ENCODE measurements at places on chromosomes 5 and 9. TPM values are rescaled to one million over a fixed set of nuclear protein-coding genes. Genes with fewer than 3 reads are reported as not detected.

- no peak for DNase-seq
Observed at GRCh38 chr9:686321-686813, 155.1 kb upstream of the DMRT1 start.

DNA sequence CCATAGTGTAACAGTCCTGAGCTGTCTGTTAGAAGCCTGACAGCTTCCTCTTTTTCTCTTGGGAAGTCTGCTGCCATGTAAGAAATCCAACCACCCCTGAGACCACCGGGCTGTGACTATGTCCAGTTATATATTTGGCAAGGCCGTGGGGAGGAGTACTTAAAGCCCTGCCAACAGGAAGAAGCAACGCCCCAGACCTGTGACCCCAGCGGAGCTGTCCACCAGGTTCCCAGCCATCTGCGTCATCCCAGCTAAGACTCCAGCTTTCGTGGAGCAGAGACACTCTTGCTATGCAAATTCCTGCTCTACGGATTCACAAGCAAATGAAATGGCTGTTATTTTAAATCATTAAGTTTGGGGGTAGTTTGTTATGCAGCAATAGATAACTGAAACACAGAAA lies 417.3 kb downstream of the TLE4 start:
- DNase-seq: no peak

DNA sequence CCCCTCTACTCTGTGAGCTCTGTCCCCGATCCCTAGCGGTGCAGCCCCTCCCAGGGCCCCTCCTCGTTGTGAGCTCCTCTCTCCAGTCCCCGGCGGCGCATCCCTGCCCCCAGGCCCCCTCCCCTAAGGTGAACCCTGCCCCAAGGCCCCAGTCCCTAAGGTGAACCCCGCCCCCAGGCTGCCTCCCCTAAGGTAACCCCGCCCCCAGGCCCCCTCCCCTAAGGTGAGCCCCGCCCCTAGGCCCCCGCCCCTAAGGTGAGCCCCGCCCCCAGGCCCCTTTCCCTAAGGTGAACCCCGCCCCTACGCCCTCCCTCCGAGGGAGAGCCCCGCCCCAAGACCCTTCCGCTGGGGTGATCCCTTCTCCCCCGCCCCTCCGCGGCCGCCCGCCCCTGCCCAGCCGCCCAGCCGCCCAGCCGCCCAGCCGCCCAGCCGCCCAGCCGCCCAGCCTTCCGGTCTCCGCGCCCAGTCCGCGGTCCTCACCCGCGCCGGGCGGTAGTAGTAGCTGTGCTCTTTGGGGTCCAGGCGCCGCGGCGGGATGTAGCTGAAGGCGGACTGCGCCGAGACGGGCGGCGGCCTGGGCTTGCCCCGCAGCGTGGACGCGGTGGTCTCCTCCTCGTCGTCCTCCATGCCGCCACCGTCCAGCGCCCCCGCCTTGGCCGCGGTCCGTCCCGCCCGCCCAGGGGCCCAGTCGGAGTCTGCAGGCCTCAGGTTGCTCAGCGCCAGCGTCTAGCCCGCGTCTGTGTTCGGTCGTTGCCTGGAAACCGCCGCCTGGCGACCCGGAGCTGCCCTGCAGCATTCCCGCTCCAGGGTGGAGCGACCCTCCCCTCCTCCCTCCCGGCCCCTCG lies at the start of gene CFAP90:
TSS of gene CFAP90 (minus strand) at position 739 of the 845 bp plus-strand sequence. CDS start at position 627, 112 bp downstream.
- peak; percentile 83 for DNase-seq

The SUSD3 gene
- 3.8 TPM for total RNA-seq

DNA sequence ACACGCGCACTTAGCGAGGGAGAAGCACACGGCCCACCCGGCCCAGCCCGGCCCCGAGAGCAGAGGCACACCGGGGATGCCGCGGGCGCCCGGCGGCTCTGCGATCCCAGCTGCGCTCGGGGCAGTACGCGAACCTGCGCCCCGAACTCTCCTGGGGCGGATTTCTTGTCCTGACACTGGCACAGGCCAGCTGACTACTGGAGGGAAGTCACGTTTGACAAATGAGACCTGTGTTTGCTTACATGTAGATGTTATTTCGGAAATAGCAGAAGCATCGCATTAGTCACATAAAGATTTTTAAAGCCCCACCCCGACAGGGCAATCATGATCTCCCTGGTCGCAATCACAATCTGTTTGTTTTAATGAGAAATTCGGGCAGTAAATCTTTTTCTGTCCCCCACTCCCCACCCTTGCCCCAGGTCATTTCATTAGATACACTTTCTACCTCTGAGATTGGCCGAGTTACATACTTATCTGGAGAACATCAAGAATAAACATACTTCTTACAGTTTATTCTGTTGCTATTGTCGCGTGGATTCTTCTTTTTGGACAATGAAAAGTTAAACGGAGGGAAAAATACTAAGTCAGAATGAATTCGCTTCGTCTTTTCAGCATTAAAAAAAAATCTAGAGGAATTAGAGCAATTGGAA lies 518.9 kb downstream of the CTNND2 start:
- no peak for DNase-seq

The CCDC152 gene
- total RNA-seq: 0.98 TPM

- DNase-seq: no peak
Observed at GRCh38 chr9:37386988-37387387, 35.5 kb upstream of the GRHPR start.

The RAD17 gene
- total RNA-seq: 18.6 TPM

The HEMGN gene
- total RNA-seq: 0.34 TPM

GRCh38 chr5:88235828-88236227 lies 32.8 kb downstream of the TMEM161B start:
- no peak for DNase-seq

GRCh38 chr9:137078701-137079400 lies 1.5 kb downstream of the UAP1L1 start:
- DNase-seq: no peak

The ANKRD34B gene
- 0.34 TPM for total RNA-seq

DNA sequence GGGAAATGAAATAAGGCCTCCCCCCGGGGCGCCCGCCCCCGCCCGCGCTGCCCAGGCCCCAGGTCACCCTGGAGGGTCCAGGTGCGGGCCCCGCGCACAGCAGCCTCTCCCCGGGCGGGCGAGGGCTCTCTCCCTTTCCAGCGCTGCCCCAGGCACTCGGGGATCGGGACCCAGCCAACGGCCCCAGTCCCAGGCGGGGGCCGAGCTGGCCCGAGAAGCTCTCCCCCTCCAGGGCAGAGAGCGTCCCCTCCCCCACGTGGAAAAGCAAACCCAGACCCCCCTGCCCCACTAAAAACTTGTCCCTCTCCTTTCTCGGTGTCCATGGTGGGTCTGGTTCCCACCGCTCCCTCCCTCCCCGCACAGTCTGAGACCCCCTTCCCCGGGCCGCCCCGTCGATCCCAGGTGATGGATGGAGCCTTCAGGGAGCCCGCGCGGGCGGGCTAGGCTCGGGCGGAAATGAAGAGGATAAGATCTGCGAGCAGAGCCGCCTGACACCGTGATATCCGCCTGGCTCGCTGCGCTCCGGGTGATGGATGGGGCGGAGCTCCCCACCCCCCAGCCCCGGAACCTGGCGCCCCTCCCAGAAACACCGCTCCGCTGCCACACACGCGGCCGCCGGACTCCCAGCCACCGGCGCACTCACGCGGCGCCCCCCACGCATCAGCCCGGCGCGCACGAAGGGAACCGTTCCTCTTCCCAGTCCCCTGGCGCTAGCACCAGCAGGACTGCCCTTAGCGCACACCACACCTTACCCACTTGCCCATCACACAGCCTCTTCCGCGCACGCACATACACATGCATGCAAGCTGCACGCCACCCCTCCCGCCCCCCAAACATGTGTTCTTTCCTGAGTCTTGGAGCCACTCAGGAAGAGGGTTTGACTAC lies 81.7 kb upstream of the ZBTB43 start:
- DNase-seq: peak; percentile 66

The ZDHHC11B gene
- 6.9 TPM for total RNA-seq

DNA sequence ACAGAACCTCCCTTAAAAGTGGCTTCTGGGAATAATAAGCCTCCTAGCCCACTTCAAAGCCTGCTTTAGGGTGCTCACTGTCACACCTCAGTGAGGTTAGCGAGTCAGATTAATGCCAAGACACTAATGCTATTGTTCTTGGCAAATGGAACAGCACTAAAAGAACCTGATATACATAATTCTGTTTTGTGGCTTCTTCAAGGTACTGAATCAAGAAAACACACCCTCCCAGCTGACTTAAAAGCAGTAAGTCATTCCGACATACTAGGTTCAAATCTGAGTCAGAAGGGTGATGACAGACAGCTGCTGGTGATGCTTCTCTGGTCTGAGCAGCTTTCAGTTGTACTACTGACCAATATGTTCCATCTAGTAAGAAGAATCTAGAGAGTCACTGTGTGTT lies 121.6 kb downstream of the OXCT1 start:
- no peak for DNase-seq

- no peak for DNase-seq
Observed at GRCh38 chr5:66224773-66225553, 80.9 kb downstream of the SREK1 start.

DNA sequence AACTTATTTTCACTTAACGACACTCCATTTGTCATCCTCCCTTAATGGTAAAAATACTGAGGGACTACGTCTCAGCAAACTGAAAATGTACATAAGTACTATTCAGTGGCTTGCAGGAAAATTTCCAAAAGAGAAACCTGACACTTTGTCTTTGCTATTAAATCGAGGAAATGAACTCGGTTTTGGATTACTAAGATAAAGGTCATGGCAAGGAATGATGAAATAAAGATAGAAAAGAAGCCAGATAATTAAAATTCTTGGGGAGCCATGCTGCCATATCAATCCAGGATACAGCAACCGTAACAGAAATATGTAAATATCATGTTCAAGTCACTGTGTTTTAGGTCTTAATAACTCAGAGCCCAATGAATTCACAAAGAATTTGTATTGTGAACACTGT lies 647.8 kb downstream of the CDH9 start:
- no peak for DNase-seq

- no peak for DNase-seq
Observed at GRCh38 chr9:14270358-14271092, 43.4 kb downstream of the NFIB start.

GRCh38 chr9:86925686-86926085 lies 21.6 kb downstream of the GAS1 start:
- peak; percentile 54 for DNase-seq

GRCh38 chr5:174645677-174646076 lies 78.7 kb upstream of the MSX2 start:
- DNase-seq: no peak

GRCh38 chr5:1772634-1773033 lies 27.0 kb downstream of the MRPL36 start:
- DNase-seq: peak; percentile 39

The LRRC19 gene
- not detected for total RNA-seq

DNA sequence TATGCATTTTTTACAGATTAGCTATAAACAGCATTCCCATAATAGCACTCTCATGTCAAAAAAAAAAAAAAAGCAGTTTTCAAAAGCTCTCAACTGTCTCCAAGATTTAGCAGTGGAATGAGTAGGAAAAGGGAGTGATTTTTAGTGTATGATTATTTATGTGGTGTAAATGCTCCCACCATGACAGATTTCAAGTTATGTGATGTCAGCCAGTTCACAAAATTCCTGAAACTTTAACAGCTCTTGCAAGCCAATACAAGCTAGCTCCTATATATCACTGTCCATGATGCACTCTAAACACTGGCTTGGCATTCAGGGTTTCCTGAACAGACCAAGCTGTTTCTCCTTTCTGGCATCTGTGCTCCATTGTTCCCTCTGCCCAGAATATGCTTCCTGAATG lies 7.9 kb upstream of the ANKDD1B start:
- peak; percentile 54 for DNase-seq
